Stimulated activated effector memory CD8-positive, alpha-beta T cell treated with anti-CD3 and anti-CD28 coated beads, Interleukin-12 subunit alpha, Interleukin-12 subunit beta, amount 100 ng/mL, for 72 hours (primary cell): ENCODE measurements at places on chromosomes 6 and 20.

DNA sequence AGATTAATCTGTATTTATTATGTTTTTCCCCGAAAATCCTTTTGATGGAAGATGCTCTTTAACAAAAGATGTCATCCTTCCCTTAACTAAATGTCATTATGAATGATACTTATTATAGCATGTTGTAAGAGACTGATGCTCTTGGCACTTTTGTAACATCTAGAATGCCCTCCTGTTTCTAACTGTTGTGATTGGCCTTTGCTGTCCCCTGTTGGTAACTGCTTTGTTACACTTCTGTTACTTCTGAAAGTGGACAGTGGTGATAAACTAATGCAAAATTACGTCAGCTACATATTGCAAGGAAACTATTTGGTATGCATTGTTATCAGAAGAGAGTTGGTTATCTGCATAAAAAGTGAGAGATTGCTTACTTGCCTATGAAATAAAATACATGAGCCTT lies 5.8 kb downstream of the TTK start:
- no peak for DNase-seq

GRCh38 chr20:18223409-18223808 lies 64.9 kb upstream of the ZNF133 start:
- DNase-seq: no peak

GRCh38 chr6:16130932-16131387 lies 2.1 kb downstream of the MYLIP start:
- no peak for DNase-seq

DNA sequence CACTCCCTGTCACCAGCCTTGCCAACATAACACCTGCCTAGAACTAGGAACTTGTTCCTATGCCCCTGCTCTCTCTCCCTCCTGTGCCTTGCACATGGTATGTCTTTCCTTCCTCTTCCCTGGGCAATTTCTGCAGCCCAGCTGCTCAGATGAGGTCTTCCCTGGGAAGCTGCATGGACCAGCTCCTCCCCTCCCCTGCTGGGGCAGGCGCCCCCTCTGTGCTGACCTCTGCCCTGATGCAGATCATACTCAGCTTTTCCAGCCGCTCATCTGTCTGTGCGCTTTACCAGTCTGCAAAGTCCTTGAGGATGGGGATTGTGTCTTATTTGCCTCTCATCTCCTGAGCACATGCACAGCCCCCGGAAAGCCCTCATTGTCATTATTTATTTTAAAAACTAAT lies 161.8 kb downstream of the SCML4 start:
- no peak for DNase-seq

- no peak for DNase-seq
These were observed 162.1 kb upstream of the OGFRL1 start for GRCh38 chr6:71126506-71126905.

DNA sequence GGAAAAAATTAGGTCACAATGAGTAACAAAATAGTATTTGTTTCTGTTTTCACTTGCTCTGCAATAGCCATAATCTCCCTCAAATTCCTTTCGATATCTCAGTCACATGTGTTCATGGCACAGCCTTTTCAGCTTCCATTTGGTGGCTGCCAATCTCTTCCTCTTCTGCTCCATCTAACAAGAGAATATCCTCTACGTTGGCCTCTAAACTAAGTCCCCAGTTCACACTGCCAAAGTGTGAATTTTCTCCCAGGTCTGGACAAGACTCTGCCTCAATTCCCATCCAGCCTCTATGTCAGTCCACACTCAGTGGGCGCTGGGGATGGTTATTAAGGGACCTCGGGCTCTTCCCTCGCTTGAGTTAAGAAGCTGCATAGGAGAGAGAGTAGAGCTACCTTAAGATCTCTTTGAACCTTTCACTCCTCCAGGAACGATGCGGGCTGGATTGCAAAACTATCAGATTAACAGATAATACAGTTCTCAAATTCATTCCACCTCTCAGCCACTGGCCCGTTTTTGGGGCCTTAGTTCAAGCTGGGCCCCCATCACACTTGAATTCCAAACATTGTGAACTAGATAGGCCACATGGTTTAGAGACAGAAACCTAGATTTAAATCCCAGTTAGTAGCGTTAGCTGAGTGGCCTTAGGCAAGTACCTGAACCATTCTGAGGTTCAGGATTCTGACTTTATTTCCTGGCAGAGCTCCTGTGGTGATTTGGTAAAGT lies 250.2 kb upstream of the QKI start:
- DNase-seq: no peak

- DNase-seq: no peak
These were observed 53.4 kb downstream of the NEDD9 start for GRCh38 chr6:11179088-11179418.

- peak; percentile 17 for DNase-seq
These were observed 126.5 kb upstream of the KCNK16 start for GRCh38 chr6:39449022-39449421.

DNA sequence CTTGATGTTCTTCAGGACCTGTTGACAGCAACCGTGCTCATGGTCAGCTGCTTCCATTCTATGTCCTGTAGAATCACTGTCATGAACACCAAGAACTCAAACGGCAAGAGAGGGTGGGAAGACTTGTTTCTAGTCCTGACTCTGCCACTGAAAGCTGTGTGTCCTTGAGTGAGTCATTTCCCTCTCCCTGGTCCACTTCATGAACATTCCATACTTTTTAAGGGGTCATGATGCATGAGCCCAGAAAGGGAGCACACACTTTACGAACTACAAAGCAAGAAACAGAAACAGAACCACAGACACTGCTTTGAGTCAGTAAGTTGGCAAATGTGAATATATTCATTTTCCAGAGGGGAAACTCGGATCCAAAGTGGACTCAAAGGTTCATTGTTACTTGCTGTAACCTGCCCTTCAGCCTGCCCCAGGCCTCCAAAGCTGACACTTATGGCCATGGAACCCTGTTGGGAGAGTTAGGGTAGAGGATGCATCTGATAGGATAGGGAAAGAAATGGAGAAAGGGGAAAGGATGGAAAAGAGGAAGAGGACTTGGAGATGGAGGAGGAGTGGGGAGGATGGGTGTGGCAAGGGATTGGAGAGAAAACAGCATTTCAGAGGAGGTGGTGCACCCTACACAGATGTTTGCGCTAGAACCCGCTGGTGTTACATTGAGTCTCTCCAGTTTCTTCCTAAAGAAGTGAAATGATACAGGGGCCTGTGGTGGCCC lies 129.8 kb downstream of the FOXO3 start:
- DNase-seq: no peak

GRCh38 chr6:52063584-52064344 lies 23.6 kb downstream of the PKHD1 start:
- DNase-seq: peak; percentile 11

- DNase-seq: no peak
These were observed 35.6 kb downstream of the TM9SF4 start for GRCh38 chr20:32144898-32145662.
